AG10803 (cell line): ENCODE measurements at places on chromosomes 2 and 18.

GRCh38 chr2:153875801-153876466 is 4.2 kb downstream of the GALNT13 start:
- DNase-seq = no peak

GRCh38 chr2:68238955-68239822 is 13.1 kb downstream of the PPP3R1 start:
- no peak for DNase-seq

GRCh38 chr2:196182439-196183171 is 11.2 kb upstream of the STK17B start:
- no peak for DNase-seq

GRCh38 chr2:230864605-230865306 is at the start of gene ITM2C:
TSS of gene ITM2C (plus strand) at chr2:230864942. CDS start at chr2:230865026, 84 bp downstream.
- peak; percentile 54 for DNase-seq

DNA sequence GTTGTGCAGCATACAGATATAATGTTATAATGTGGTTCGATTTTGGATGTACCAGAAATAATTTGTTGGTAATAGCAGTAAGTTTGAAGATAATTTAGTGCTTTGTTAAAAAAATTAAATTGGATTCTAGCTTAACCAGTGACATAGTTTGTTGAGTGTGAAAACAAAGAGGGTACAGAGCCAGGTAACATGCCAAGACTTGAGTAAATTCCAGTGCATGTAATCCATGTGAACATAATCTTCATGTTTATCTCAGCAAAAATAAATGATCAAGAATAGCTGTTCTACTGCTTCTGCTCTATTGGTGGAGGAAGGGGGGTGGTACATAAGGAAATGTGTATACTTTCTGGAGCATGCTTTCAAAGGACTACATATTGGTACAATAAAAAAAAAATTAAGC is 165.8 kb downstream of the DNAH7 start:
- DNase-seq = no peak

DNA sequence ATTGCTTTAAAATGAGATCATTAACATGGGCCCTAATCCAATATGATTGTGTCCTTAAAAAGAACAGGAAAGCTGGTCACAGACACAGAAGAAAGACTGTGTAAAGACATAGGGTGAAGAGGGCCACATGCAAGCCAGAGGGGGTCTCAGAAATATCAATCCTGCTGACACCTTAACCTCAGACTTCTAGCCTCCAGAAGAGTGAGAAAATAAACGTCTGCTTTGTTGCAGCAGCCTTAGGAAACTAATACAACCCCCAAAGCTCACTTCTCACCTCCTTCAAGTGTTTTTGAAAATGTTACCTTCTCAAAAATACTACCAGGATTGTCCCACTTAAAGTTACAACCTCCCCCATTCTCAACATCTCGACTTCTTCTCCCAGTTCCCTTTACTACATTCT is 39.8 kb upstream of the SESTD1 start:
- no peak for DNase-seq

GRCh38 chr2:159362816-159363251 is 76.3 kb upstream of the WDSUB1 start:
- peak; percentile 23 for DNase-seq

DNA sequence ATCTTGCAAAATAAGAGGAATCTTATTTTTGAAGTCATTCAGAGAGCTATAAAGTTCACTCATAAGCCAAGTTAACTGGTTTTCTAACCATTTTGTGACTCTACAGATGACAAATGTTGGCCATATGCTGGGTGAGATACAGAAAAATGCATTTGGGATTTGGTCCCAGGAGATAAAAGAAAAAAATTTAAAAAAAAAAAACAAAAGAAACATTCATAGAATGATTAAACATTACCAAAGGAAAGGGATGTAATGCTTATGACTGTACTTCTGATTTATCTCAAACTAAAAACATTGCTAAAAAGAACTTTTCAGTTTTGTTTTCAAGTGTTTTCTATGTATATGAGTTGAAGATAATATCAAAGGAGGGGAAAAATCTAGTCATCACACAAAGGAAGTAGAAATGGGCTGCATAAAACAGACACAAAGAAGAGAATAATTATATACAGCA is 43.1 kb downstream of the PELI1 start:
- peak; percentile 61 for DNase-seq

- DNase-seq = no peak
Measured at GRCh38 chr18:77032181-77032701, 100.3 kb downstream of the MBP start.

- DNase-seq = no peak
Measured at GRCh38 chr18:66972681-66973080, 368.8 kb upstream of the CDH19 start.

DNA sequence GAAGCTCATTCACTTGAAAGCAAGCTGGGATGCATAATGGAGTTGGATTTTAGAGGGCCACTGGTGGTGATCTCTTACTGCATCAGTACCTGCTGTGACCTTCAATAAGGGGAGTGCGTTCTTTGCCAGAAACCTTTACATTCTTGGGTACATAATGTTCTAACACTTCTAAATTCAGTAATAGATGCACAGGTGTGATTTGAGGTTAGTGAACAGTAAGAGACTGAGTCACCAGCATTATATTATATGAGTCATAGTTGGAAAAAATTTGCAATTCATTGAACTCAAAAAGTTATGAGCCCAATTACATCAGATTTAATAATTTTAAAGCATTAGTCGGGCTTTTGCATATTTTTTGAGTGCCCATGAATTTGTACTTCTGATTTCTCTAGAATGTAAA is 803.3 kb downstream of the ADCYAP1 start:
- no peak for DNase-seq

- DNase-seq = no peak
Measured at GRCh38 chr2:80002568-80003157, 301.9 kb downstream of the LRRTM1 start.

- peak; percentile 26 for DNase-seq
Measured at GRCh38 chr18:77366720-77367641, 117.3 kb downstream of the GALR1 start.

DNA sequence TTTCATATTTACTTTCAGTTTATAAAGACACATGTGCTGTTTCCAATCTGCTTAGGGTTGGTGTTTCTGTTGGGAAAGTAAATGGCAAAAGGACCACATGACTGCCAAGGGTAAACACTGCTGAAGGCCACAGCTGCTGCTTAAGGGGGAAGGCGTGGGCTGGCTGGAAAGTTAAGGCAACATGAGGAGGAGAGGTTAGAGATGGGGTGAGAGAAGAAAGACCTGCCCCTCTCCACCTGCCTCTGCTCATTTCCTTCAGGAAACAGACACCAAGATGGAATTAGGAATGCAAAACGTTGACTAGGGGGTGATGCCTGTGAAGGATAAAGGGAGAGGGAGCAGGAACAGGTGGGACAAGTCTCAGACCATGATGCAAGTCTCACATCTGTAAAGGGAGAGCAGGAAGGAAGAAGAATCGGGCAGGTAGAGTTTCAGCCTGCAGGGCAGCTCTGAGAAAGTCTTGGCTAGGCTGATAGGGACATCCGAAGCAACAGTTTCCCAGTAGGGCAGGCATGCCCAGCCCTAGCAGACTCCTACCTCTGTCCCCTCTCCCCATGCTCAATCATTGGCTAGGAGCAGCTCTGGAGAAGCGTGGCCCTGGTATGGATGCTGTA is 86.0 kb downstream of the CDC42EP3 start:
- DNase-seq = no peak

- no peak for DNase-seq
Measured at GRCh38 chr2:232073026-232073425, 111.5 kb downstream of the DIS3L2 start.

DNA sequence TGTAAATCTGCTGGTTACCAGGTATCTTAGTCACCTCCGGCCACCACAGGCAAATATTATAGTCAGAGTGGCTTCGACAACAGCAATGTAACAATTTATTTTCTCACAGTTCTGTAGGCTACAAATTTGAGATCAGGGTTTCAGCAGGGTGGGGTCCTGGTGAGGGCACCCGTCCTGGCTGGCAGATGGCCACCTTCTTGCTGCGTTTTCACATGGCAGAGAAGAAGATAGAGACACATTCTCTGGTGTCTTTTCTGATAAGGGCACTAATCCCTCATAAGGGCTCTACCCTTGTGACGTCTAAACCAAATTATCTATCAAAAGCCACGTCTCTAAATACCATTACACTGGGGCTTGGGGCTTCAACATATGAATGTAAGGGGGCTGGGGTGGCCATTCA is 843.2 kb upstream of the FANCL start:
- no peak for DNase-seq

DNA sequence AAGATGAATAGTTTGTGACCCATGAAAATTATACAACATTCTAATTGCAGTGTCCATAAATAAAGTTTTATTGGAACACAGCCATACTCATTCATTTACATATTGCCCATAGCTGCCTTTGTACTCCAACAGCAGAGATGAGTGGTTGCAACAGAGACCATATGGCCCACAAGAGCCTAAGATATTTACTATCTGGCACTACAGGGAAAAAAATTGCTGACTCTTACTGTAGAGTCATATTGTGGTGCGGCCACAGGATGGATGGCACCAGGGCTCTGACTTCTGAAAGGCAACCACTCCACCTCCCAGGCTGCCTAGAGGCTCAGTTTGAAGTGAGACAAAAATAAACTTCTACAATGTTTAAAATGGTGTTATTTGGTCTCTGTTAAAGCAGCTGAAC is 404.0 kb upstream of the ATP5MC3 start:
- DNase-seq = no peak

GRCh38 chr2:141582213-141582612 is 548.6 kb downstream of the LRP1B start:
- no peak for DNase-seq

DNA sequence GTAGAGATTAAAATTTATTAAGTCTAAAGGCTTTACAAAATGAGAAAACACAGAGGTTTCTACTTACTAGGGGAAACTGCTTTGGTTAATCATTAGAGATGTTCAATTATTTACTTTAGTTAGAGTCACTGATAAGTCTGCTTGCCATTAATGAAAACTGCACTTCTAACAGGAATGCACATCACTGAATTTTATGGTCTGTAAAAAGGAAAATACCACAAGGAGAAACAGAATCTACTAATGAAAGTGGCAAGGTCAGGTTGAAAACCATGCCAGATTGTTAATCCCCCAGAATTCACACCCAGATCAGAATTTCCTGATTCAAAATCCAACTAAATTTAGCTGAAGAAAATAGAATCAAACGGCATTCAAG is 90.5 kb upstream of the GRB14 start:
- no peak for DNase-seq

DNA sequence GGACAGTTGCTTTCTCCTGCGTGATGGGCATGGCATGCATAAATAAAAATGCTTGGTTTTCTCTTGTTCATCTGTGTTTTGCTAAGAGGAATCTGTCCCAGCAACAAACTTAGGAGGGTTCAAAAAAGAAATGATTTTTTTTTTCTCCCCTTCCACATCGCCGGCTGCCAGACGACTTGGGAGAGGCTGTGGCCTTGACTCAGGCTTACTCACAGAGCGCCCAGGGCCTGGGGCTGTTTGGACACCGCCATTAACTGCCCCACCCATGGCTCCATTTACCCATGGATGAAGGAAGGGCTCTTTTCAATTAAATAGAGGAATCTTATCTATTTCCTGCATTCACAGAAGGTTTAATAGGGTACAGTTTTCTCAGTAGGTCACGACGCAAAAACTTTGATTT is 22.3 kb upstream of the SERPINB5 start:
- DNase-seq = peak; percentile 12

GRCh38 chr2:172512810-172513523 is 42.9 kb upstream of the PDK1 start:
- no peak for DNase-seq

DNA sequence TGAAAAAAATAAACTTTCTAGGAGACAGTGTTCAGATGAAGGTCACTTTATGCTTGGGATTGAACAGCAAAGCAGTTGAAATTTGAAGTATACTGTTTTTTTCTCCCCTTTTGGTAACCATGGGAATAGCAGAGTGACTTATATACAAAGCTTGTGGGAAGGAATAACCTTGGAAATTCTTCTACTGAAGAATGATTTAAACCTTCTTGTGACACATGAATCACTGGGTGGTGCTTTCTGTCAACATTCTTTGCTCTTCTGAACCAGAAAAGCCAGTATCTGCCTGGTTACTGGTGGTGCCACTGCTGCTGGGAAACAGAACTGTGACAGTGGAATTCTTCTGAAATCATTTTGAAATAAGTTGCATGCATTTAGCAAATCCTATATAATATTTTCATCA is 39.4 kb upstream of the RND3 start:
- DNase-seq = peak; percentile 96

DNA sequence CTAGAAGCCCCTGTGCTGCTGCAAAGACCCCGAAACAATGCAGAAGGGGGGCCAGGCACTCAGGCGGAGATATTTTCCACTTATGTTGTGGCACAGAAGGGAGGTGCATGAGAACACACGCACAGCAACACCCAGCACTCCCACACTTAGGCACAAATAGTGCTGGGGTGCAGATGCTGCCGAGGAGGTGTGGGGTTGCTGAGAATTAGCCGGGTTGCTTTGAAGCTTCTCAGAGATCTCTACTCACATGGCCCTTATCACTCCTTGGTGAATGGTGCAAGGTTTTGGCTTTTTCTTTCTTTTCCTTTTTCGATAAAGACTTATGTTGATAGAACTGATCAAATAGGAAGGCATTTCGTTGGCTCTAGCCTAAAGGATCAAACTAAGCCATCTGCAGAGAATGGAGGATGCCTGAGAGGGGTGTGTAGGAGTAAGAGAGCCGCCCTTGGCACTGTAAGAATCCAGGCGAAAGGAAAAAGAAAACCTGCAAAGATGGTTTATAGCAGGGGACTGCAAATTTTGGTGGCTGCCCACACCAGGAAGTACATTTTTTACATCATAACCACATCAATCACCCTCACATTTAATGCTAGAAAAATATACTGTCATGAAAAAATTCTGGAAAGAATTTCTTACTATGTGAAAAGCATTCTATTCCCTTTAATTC is 27.9 kb upstream of the FHL2 start:
- DNase-seq = no peak

DNA sequence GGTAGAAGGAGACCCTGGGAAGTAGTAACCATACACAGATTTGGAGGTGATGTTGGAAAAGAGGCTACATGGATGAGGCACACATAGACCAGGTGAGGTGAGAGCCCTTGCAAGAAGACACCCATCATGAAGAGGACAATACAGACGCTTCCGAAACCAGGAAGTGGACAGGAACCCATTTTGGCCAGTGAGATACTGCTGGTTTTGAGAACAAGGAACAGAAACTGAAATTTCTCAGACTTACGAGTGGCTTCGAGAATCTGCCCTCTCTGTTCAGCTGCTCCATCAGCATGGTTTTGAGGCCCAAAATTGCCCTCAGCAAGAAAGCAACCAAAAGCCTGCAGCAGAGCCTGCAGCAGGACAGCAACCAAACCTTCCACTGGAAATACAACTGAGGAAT is 479.1 kb upstream of the NRXN1 start:
- DNase-seq = no peak

- DNase-seq = peak; percentile 68
Measured at GRCh38 chr2:207847807-207848544, 78.3 kb upstream of the FZD5 start.

DNA sequence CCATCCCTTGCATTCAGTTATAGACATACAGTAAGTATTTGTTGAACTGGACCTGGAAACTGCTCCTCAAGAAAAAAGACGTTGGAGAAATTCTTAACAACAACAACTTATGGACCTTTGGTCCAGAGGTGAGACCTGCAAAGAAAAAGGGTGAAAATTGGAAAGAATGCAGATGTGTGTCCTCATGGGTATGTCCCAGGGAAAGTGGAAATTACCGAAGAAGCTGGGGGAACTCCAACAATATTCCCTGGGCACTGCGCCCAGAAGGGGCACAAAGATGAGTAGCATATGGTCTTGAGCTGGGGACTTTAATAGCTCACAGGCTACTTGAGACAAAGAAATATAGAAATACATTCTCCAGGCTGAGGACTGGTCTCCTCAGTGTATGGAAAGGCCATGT is 35.5 kb upstream of the YWHAQ start:
- peak; percentile 66 for DNase-seq
